Hindlimb muscle (tissue), 1 donor: ENCODE measurements at places on chromosomes 12 and 14. TPM values are rescaled to one million over a fixed set of nuclear protein-coding genes. Genes with fewer than 3 reads are reported as not detected.

DNA sequence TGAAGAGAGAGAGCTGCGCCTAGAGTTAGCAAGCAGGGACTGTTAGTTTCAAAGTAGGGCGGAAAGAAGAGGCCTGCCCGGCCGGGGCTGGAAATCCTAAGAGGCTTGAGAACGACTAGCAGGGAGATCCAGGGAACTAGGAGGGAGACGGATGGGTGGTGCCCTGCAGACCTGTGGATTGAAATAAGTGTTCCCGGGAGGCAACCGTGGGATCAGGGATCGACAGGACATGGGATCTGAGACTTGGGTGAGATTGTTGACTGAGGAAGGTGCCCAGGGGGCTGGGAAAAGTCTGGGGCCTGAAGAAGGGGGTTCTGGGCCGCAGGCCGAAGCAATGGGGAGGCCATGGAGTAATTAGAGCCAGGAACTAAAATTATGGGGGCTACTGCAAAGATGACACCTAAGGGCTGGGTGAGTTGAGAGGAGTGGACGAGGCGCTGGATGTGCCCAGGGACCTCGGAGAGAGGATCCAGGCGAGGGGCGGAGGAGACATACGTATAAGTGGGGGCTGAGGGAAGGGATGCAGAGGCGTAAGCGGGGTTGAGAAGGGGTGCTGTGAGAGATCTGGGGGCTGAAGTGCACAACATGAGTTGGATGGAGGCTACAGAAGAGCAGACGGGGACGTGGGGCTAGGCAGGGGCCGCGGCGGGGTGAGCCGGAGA is 635 bp downstream of the LTA4H start:
- peak; percentile 28 for DNase-seq

- DNase-seq: no peak
These were observed 41.4 kb upstream of the NUDT4 start for GRCh38 chr12:93336291-93336741.

- no peak for DNase-seq
These were observed 140.8 kb upstream of the NEDD1 start for GRCh38 chr12:96766232-96766631.

DNA sequence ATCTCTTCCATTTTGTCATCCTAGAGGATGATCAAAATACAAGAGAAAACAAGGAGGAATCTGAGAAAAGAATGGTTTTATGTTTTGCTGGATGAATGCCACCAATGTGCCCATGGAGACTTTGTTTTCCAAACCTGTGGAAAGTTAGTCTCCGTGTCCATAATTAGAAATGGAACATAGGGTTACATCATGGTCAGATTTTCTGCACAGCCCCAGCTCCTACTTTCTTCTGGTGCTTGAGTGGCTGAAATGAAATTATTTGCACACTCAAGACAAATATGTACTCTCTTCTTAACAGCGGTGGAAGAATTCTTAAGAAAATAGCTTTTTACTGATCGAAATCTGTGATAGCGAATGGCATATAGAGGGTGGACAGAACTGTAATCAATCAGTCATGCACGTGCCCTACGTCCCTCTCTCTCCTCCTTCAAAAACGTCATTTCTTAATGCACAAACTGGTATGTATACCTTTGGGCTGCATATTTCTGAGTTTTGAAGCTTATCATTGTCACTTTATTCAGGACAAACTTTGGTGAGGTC is 825.2 kb downstream of the AACS start:
- no peak for DNase-seq

DNA sequence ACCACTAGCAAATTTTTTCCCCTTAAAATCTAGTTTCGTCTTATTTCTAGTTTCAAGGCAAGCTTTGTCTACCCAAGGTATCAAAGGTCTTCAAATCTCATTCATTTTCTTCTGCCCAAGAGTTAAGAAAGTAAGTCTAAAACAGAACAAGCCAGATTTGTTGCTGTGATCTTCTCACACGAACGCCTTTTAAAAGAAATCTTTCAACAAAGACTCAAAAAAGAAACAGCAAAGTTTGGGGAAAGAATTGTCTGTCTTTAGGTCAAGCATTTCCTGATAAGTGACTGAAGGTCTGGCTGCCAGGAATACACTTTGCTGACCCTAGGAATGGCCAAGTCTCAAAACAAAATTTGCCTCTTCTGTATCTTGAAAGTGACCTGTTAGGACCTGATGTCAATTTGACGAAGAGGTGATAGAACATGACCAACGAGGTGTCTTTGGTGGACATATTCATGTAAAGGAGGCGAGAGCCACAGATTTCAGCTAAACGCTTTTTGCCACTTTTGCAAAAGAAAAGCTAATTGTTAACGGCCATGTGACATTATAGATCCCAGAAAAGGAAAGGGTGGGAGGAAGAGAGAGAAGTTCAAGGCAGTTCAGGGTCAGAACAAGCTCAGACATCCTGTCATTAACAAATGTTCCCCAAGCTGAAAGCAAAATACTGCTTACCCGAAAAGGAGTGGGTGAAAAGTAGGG is 1.7 kb downstream of the CDK17 start:
- DNase-seq: no peak

The IFNG gene
- polyA plus RNA-seq: not detected

The ASCL1 gene
- polyA plus RNA-seq: not detected

DNA sequence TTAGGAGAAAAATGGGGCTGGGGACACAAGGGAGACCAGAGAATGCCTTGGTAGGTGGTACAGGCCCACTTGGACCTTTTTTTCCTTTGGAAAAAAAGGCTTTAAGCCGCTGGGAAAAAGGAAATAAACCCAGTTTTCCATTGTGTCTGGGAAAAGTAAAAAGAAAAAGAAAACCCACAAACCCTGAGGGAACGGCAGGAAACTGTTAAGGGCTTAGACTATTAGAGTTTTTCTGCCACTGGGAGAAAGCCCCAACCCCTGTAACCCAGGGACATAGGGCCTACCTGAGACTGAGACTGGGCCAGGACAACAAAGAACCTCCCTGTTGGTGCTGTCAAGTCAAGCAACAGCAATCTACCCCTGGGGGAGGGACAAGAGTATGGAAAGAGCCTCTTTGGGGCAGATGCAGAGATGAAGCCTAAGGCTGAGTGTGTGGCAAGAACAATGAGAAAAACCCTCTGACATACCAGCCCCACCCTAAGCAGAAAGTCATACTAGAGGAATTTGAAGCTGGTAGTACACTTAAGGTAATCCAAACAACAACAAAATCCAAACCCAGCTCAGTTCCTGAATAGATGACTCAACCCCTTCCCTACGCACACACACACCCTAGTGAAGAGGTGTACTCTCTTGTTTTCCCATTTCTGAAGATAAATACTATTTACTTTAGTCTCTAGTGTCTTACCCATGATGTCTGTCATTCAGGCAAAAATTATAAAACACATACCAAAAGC is 22.8 kb downstream of the ATF1 start:
- no peak for DNase-seq

DNA sequence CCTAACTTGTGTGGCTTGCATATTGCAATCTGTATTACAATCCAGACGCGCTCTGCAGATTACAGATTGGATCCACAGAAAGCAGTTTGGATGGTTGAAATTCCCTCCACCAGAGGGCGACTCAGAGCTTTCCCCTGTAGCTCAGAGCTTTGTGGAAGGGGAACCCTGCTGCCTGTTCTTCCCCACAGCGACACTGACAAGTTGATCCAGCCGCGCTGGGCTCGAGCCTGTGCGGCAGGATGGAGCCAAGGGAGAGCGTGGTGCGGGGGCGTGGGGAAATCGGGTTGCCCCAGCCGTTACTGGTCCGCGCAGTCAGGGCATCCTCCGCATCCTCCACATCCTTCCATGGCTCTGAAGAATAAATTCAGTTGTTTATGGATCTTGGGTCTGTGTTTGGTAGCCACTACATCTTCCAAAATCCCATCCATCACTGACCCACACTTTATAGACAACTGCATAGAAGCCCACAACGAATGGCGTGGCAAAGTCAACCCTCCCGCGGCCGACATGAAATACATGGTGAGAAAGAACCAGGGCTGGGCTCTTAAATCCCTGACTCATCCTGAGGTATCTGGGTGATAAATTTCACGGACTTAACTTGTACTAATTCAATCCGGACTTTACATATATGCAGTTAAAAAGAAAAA is at the start of gene GLIPR1L1:
GLIPR1L1 (plus strand) TSS at position 287 of the 647 bp plus-strand sequence; CDS start at position 346, 59 bp downstream.
- DNase-seq: peak; percentile 84

DNA sequence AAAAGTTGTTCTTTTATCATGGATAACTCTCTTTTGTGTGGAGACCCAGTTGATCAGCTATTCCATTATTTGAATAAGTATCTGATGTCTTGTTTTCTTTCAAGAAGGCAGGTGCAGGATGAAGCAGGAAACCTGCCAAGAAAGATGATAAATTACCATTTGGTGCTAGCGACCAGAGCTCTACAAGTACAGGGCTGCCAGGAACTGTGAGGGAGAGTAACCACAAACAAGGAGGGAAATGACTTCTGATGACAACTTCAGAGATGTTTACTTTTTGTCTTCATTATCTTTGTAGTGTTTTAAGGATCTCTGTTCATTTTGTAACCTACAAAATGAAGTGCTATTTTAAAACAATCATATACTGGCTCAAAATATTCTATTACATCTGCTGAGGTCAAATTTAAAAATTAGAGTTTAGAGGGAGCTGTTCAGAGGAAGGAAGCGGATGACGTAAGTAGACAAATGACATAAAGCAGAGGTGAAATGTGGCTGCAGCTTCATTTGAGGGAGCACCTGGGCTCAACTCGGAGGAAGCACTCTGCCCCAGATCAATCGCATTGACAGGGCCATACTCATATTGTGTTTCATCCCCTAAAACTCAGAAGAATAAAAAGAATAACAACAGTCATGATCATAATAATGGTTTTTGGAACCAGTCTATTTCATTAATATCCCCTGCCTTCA is 226.8 kb downstream of the C12orf42 start:
- DNase-seq: no peak

The MANSC4 gene
- polyA plus RNA-seq: not detected

- DNase-seq: no peak
These were observed 344.0 kb downstream of the BCL11B start for GRCh38 chr14:98927986-98928385.

DNA sequence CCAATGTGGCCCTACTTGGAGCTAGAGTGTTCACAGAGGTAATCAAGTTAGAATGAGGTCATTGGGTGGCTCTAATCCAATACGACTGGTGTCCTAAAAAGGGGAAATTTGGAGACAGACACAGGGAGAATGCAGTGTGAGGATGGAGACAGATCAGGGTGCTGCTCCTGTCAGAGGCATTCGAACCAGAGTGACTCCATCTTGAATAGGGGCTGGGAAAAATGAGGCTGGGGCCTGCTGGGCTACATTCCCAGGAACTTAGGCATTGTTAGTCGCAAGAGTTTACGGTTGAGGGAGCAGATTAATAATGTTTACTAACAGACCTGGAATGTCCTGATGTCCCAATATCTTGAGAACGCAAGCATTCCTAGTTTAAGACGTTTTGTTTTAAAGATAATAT is 20.2 kb downstream of the TNFAIP2 start:
- DNase-seq: no peak

The KRT82 gene
- not detected for polyA plus RNA-seq

DNA sequence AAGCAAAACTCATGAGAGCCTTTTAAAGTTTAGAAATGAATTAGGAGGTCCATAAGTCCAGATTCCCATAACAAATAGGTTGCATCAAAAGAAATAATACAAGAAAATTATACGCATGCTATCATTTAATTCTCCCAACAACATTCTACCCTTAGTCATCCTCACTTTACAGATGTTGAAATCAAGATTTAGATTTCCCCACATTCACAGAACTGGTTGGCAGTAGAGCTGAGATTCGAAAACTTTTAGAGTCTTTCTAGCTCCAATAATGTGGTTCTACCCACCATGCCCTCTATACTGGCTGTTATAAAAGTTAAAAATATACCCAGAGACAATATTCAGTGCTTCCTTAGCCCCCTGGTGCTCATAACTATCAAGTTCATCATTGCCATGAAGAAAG is 56.6 kb upstream of the METAP2 start:
- DNase-seq: no peak

DNA sequence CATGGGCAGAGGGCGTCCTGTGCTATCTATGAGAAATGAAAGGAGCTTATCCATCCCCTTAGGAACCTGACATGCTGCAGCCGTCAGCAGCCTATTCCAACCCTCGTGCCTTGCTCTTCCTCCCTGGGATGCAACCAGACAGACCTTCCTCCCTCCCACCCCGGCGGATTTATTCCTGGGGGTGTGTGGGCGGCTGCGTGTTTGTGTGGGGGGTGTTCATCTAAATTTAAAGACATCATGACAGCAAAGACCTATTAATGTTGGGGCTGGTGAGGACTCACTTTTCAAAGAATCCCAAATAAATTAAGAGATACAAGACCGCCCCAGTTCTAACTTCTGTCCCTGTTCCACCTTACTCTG is 52.0 kb downstream of the WSCD2 start:
- no peak for DNase-seq

The MGST1 gene
- 14.7 TPM for polyA plus RNA-seq

DNA sequence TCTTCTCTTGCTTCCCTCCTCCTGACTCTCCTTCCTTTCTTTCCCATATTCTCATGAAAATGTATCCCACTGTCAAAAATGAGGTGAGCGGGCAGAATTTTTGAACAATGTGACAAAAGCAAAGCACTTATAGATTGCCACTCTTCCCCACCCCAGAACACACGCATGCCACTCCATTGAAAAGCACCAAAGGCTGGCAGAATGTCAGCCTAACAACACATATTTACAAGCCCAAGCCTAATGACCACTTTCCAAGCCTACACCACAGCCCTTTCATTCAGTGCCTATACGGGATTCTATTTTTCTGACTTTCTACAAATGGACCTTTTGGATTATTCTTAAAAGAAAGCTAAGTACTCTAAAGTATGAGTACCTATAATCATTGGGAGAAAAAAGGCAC is 62.9 kb upstream of the METAP2 start:
- DNase-seq: no peak

DNA sequence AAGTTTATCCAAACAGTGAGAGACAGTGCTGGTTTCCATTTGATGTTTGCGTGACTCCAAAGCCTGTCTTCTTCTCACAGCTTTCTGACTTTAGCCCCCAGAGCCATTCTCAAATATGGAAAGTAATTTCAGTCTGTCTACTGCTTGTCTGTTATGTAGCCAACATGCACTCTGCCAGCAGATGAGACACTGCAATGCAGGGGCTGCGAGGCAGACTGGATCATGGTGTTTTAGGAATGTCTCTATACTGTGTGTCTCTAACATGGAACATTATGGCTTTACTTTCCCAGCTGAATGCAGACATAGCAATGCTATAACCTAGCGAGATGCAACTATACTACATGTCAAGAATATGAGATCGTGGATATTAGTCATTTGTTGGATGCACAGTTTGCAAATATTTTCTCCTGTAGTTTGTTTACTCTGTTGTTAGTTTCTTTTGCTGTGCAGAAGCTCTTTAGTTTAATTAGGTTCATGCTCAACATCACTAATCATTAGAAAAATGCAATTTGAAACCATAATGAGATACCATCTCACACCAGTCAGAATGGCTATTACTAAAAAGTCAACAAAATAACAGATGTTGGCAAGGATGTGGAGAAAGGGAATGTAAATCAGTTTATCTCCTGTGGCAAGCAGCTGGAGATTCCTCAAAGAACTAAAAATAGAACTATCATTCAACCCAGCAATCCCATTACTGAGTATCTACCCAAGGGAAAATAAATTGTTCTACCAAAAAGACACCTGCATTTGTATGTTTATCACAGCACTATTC is 235.8 kb upstream of the TMTC1 start:
- peak; percentile 11 for DNase-seq

The KRT77 gene
- 0.32 TPM for polyA plus RNA-seq
